MV-4-11 (cell line): ENCODE measurements at places on chromosomes 1 and 21.
A peak's percentile ranks its signal among the peaks of the same experiment; 100 is the strongest.

DNA sequence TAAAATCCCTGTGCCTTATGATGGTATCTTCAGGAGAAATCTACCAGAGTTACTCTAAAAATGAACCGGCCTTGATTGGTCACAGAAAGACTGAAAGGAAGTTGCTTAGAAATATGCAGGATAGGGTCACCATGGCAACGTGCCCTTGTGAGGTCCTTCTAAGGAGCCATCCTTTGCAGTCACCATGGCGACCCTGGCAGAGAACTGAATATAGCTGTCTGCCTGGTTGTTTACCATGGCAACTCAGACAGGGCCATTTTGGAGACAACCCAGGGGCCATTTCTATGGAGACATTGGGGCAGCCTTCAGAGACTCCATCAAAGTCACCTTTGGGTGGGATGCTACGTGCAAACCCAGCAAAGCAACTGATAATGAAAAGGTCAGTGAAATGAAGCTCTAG, 43.0 kb downstream of the SNX7 start:
- no peak for DNase-seq

GRCh38 chr1:157348538-157349480, 203.5 kb downstream of the FCRL5 start:
- no peak for DNase-seq

DNA sequence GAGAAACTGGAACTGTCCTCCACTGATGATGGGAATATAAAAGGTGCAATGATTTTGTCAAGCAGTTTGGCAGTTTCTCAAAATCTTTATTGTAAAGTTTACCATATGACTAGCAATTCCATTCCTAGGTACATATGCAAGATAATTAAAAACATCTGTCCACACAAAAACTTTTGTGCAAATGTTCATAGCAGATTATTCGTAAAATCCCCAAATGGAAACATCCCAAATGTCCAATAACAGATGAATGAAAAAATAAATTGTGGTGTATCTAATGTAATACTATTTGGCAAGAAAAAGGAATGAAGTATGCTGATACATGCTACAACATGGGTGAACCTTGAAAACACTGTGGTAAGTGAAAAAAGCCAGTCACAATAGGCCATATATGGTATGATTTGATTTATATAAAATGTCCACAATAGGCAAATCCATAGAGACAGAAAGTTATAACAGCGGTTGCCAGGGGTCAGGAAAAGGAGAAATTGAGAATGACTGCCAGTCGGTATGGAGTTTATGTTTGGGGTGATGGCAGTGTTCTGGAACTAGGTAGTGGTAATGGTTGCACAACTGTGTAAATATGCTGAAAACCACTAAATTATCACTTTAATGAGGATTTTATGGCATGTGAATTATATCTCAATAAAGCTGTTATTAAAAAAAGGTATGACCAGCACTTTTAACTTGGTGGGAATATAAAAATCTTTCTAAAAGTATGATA, 81.7 kb upstream of the BEND5 start:
- DNase-seq: peak; percentile 4

DNA sequence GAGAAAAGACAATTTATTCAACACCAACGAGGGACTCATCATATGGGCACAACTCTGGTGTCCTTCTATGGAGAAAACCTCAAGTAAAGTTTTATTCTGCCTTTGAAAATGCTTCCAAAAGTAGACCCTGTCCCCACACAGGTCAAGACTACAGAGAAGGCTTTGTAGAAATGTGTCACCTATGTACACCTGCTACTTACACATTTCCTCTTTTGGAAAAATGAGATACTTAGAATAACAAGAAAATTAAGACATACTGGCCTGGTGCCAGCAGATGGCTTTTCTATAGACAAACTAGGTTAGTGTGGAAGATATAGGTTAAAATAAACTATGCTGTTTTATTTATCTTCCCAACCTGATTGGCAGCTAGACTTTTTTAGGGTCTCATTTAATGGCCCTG, 13.6 kb downstream of the POGK start:
- DNase-seq: no peak
